Mesenteric fat pad (tissue), 1 donor: ENCODE measurements at places on chromosomes 7 and 10. TPM values are rescaled to one million over a fixed set of nuclear protein-coding genes. Genes with fewer than 3 reads are reported as not detected.

Gene C7orf25
- 5.9 TPM for total RNA-seq

Gene IPMK
- total RNA-seq, result 5.7 TPM

Gene ADK
- total RNA-seq, result 34.9 TPM

Gene ATRNL1
- total RNA-seq, result 0.74 TPM

Gene AZGP1
- total RNA-seq, result 76.2 TPM

Gene TCTN3
- 27.3 TPM for total RNA-seq

Gene NANOS1
- total RNA-seq, result 54.3 TPM

Gene RP9
- total RNA-seq, result 8.0 TPM

Gene COL17A1
- 0.19 TPM for total RNA-seq

Gene SSC4D
- 3.7 TPM for total RNA-seq

Gene PROSER2
- total RNA-seq, result 9.1 TPM

Gene CHST3
- total RNA-seq, result 80.3 TPM

Gene COL1A2
- 401 TPM for total RNA-seq

Gene TMEM139
- total RNA-seq, result 3.7 TPM

Gene TMEM176A
- total RNA-seq, result 64.3 TPM

Gene LBX1
- 0.10 TPM for total RNA-seq

Gene CYP2C19
- 0.19 TPM for total RNA-seq

Gene LRRC18
- total RNA-seq, result not detected

Gene EPHB4
- 45.6 TPM for total RNA-seq

Gene CALML5
- total RNA-seq, result not detected

Gene SLC13A1
- not detected for total RNA-seq

Gene CYP2C8
- total RNA-seq, result 0.90 TPM

Gene MRLN
- total RNA-seq, result not detected

Gene PPP1R3A
- not detected for total RNA-seq

Gene MYL7
- not detected for total RNA-seq

Gene MRC1
- total RNA-seq, result 267 TPM

Gene NME8
- 0.45 TPM for total RNA-seq

Gene TMEM270
- total RNA-seq, result not detected

Gene SORCS1
- total RNA-seq, result 0.16 TPM

Gene PIP
- total RNA-seq, result not detected

Gene KIAA1549
- 2.4 TPM for total RNA-seq

Gene MICALL2
- 28.2 TPM for total RNA-seq

Gene DIP2C
- total RNA-seq, result 38.5 TPM

Gene PLEKHS1
- 0.13 TPM for total RNA-seq

Gene CCDC201
- total RNA-seq, result not detected

Gene PLA2G12B
- not detected for total RNA-seq

Gene ZNF488
- total RNA-seq, result 0.10 TPM

Gene GIGYF1
- 31.9 TPM for total RNA-seq

Gene ADRB1
- total RNA-seq, result 14.1 TPM

Gene ABI1
- total RNA-seq, result 42.6 TPM

Gene VPS37D
- 2.0 TPM for total RNA-seq

Gene MSS51
- total RNA-seq, result 1.6 TPM

Gene SMKR1
- total RNA-seq, result not detected
